SK-N-SH (cell line): ENCODE measurements at places on chromosomes 3 and 15. TPM values are rescaled to one million over a fixed set of nuclear protein-coding genes. Genes with fewer than 3 reads are reported as not detected.

DNA sequence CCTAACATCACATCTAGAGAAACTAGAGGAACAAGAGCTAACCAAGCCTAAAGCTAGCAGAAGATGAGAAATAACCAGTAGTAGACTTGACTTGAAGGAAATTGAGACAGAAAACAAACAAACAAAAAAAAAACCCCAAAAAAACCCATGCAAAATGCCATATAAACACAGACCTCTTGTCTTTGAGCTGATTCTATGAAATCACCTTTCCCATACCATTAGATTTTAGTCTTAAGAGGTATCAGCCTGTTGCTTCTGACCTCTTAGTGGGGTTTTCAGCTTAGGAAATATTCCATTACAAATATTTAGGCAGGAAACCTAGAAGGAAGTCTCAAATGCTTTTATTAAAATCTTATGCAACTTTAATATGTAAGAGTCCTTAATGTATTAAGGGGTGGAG is 23.9 kb upstream of the ST3GAL6 start:
- DNase-seq: no peak

GRCh38 chr3:11498646-11499045 is 145.1 kb downstream of the VGLL4 start:
- no peak for DNase-seq

DNA sequence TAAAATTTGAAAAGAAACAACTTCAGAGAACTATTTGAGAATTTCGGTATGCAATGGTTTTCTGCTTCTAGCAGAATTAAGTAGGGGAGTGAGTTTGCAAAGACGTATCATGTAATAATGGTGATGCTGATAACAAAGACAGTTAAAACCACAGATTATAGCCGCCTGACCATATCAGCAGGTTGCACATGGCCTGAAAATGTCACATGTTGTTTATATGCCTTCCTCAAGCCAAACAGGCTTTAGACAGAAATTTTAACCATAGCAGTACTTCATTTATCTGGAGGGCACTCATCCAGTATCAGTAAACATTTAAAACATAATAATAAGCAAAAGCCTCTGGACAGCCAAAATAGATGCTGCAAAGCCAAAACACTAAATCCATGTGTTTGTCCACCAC is 131.7 kb downstream of the RYR3 start:
- DNase-seq: no peak

GRCh38 chr3:140573011-140573410 is 104.9 kb upstream of the TRIM42 start:
- no peak for DNase-seq

DNA sequence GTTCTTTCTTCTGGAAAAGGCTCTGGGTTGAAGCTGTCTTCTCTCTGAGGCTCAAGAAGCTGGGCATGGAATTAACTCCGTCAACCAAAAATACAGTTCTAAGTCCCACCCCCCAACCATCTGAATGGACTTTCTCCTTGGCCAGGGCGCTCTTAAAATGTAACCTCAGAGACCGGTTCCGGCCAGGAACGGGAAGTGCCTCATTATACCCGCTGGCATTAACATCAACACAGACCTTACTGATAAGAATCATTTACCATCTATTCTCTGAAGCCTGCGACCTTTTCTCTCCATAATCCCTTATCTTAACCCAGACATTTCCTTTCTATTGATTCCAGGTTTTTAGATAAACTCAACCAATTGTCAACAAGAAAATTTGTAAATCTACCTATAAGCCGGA is 64.7 kb downstream of the ATP1B3 start:
- peak; percentile 50 for DNase-seq

DNA sequence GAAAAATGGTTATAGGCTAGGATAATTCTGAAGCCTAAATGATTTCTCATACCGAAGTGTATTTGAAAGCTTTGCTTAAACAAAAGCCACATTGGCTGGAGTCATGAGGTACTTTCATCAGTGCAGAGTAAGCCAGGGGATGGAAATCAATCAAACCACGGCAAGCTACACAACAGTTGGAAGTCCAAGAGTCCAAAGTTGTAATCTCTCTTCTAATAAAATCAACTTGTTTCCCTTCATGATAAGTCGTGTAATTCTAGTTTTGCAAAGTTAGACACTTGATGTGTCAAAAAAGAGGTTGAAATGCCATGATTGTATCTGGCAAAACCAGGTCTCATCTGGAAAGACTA is 250.5 kb upstream of the VEPH1 start:
- no peak for DNase-seq

DNA sequence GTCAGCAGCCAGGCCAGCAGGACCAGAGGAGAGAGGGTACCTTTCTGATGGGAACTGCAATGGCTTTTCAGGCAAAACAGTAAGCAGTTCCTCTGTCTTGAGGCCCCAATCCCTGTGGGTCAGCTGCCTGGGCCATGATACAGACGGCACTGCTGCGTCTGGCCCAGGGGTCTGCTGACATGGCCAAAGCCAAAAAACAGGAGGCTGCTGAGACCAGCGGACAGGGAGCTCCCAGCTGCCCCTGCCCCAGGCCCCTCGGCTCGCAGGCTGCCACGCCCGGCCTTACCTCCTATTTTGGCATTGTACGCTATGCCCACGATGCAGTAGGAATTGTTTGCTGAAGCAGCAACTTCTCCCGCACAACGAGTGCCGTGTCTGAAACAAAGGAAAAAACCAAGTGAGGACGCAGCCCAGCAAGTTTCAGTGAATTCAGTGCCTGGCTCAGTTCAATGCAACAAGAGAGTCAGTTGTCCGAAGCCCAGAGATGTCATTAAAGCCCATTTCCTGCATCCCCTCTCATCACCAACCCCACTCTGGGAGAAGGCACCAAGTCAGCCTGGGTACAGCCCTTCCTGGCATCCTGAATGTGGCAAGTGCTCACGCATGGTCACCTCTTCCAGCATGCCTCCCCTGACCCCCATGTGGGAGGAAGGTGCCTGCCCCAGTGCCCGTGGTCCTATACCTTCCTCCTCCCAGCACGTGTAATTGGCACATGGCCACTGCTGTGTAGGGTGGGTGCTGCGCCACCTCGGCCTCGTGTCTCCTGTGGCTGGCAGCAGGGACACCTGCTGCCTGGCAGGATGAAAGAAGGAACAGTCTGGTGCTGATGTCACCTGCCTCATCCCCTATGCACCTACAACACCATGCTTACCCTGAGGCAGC is 61.7 kb downstream of the PCSK6 start:
- DNase-seq: no peak

DNA sequence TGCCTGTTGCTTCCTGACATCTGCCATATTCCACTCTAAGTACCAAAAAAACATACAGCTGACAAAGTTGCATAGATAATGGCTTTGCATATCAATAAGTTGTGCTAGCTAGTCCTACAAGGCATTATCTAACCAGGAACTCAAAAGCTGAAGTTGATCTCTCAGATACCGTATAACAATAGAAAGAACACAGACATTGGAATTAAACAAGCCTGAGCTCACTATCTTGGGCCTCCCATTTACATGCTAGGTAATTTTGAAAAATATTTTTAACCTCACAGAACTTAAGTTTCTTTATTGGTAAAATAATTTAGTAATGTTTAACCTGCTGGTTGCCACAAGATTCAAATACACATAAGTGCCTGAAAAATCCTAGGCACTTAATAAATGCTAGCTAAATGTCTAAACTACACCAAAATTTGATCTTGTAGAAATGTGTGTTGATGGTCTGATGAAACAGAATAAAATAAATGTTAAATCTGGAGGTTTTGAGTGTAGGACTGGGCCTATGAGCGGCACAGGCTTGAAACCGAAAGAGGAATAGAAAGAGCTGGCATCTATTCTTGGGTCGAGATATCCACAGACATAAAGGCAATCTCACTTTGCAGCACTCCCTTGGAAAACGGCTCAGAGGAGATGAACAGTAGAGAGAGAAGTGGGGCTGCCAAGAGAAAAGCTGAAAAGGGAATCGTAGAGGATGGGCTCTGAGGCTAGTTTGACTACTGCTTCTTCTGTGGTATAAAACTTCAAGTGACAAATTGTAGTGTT is 29.9 kb upstream of the TTC14 start:
- DNase-seq: no peak

DNA sequence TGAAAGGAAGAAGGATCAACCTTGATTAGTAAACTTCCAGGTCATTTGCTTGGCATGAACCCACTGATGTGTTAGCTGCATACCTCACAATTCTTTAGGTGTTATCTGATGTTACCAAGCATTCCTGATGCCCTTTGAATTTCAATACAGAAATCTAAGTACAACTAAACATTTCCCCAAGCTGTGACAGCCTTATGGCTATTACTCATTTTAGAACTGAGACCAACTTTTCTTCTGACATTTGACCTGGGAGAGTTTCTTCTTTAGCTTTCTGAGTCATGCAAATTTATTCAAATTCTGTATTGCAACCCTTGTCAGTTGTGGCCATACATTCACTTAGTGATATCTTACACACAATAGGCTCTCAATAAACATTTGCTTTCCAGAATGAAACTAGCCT is 124.3 kb downstream of the TIGIT start:
- no peak for DNase-seq

DNA sequence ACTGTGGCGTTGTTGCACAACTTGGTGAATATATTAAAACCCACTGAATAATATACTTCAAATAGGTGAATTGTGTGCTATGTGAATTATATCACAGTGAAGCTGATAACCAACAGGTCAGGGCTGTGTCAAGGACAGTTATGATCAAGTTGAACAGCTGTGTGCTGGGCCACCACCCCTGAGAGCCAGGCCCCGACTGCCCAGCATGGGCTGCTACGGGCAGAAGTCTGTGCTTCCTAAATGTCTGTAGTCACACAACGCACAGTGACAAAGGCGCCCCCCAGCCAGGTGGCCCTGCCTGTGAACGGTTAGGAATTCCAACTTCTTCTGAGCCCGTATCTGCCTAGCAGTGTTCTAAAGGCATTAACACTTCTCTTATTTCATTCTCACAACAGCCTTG is 32.8 kb downstream of the TKT start:
- DNase-seq: no peak

DNA sequence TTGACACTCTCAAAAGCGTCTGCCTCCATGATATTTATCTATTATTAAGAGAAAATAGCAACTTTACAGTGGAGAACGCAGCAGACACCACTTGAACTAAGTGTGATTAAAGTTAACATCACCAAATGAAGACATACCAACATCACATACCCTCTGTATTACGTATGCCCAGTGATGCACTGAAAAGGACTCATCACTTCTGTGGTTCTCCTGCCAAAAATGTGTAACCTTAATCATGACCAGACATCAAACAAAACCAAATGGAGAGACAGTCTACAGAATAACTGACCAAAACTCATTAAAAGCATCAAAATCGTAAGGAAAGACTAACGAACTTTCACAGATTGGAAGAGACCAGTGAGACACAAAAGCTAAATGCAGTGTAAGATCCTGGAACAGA is 103.2 kb downstream of the PPP2R3A start:
- DNase-seq: no peak

GRCh38 chr15:101157721-101158120 is 94.1 kb downstream of the CHSY1 start:
- no peak for DNase-seq

GRCh38 chr3:61601831-61602230 is 40.5 kb downstream of the PTPRG start:
- no peak for DNase-seq

- no peak for DNase-seq
These were observed 98.0 kb upstream of the BOC start for GRCh38 chr3:113113361-113113760.

- peak; percentile 95 for DNase-seq
These were observed at the start of gene TTBK2 for GRCh38 chr15:42920519-42921341. TSS of gene TTBK2 (minus strand) at chr15:42920778. CDS start at chr15:42878617, 42,161 bp downstream.

DNA sequence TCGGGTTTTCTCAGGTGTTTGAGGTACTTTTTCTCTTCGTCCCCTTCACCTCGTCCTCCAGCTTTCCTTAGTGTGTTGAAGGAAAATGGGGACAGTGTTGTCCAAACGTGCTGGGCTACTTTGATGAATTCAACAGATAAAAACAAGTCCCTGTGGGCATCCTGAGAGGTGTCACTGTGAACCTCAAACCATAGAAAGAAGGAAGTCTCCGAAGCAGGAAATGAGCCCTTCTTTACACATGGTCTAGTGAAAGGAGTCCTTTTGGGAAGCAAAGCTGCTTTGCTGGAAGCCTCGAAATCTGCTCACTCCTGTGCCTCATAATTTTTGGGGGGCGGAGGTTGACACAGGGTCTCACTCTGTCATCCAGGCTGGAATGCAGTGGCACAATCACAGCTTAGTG is 10.6 kb downstream of the IL17RB start:
- DNase-seq: no peak

GRCh38 chr15:76181705-76182107 is 121.9 kb downstream of the TMEM266 start:
- DNase-seq: no peak

- DNase-seq: no peak
These were observed 457.5 kb downstream of the EDEM1 start for GRCh38 chr3:5644773-5645670.

DNA sequence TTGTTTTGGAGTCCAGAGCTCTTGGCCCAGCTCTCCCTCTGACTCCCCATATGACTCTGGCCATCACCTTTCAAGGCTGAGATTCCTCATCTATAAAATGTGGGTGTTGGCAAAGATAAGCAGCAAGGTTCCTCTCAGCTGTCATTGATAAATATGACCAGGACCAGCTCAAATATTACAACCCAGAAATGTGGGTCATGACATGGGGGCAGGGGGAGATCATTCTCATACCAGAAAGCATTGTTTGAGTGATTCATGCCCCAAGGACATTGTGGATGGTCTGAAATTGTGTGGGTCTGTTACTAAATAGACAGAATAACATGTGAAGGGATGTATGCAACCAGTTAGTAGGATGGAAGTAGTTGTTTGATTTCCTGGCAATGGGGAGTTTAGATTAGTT is 13.9 kb downstream of the UPK1B start:
- DNase-seq: no peak

Gene C3orf85
- not detected in 2 replicates for polyA plus RNA-seq

Gene TMC3
- polyA plus RNA-seq: not detected in 2 replicates

Gene FGF12
- 0.18 and 0.30 TPM in 2 replicates for polyA plus RNA-seq

Gene TRANK1
- 0.16 and 0.39 TPM in 2 replicates for polyA plus RNA-seq

Gene GOLGA8B
- 96.6 and 154 TPM in 2 replicates for polyA plus RNA-seq

Gene POLR2M
- polyA plus RNA-seq: 105 and 160 TPM in 2 replicates

Gene LINS1
- polyA plus RNA-seq: 5.0 and 6.9 TPM in 2 replicates

Gene LOXL1
- 37.5 and 50.3 TPM in 2 replicates for polyA plus RNA-seq

Gene KNL1
- polyA plus RNA-seq: 1.6 and 2.0 TPM in 2 replicates

Gene ACTRT3
- 1.2 and 1.6 TPM in 2 replicates for polyA plus RNA-seq
